ENCODE measurements at places on chromosomes 16 and 17.

DNA sequence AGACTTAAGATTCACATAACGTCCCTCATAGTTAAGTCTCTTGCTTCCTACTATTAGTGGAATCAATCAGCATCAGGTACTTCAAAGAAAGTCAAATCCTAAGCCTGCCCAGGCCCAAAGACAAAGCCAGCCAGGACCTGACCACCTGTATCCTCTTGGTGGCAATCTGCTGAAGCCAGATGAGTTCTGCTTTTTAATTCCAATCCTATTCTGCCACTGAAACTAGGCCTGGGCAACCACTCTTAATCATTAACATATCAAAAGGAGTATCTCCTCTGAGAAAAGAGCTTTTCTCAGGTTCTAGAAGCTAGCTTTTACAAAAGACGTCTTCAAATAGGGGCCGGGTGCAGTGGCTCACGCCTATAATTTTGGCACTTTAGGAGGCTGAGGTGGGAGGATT is 15.1 kb upstream of the GLG1 start:
- DNase-seq: no peak

DNA sequence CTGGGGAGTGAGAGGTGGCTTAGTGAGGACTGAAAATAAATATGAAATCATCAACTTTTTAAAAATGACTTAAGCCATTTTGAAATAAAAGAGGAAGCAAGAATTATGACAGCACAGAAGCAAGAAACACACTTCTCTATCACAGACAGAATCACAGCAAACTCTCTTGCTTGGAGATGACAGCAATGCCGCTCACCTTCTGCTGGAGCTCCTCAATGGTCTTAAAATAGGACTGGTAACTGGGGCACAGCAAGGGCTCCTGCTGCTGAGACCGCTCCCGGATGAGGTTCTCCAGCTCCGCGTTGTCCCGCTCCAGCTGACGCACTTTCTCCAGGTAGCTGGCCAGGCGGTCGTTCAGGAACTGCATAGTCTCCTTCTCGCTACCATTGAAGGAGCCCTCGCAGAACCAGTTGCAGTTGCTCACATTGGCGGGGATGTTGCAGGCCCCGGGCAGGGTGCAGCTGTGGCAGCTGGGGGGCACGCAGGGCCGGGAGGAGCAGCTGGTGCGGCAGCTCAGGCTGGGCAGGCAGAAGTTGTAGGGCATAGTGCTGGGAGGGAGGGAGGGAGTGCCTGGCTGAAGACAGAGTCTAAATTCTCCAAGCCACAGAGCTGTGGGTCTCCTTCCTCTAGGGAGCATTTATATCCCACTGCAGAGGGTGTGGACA is at the start of gene KRT31:
Gene KRT31 (minus strand): TSS at position 613 of the 665 bp plus-strand sequence. CDS start 69 bp downstream, at position 544.
- DNase-seq: no peak

GRCh38 chr16:56314244-56314850 is 111.0 kb downstream of the AMFR start:
- no peak for DNase-seq

GRCh38 chr17:49339354-49339753 is 22.7 kb downstream of the ZNF652 start:
- DNase-seq: no peak

DNA sequence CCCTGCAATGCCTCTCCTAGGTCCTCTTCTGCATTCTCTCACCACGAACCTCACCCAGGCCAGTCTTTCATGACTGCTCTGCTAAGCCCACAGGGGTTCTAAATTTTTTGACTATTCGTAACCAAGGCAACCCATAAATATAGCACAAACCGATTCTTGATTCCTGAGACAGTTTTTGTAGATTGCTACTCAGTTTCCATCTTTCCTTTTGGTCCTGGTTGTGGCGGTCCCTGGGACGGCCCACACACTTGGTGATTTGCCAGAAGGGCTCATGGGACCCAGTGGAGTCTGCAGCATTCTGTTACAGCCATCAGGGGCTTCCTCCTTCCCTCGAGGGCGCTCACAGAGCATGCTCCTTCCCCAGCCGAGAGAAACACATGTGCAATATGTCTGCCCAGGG is 23.4 kb upstream of the MGAT5B start:
- DNase-seq: no peak

- DNase-seq: no peak
Observed at GRCh38 chr17:39628655-39629493, 2.1 kb downstream of the PPP1R1B start.

DNA sequence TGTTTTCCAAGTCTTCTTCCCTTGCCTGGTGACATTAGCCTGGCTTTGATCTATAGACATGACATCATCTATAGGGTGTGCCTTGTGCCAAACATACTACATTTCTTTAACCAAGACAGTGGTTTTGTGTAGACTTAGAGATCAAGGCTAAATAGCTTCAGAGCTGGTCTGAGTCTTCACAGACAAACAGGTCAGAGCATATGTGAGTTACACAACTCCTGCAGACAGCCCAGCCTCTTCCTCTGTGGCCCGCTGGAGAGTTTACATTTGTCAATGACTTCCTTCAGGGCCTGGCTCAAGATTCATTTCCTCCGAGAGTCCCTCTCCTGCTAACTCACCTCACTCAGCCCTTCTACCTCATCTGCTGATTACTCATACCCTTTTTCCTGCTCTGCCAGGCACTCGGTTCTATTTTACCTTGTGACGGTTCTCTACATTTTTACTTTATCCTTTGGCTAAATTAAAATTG is 73.1 kb upstream of the TANC2 start:
- no peak for DNase-seq

- DNase-seq: no peak
Observed at GRCh38 chr16:66620429-66620795, 15.9 kb downstream of the CMTM3 start.

GRCh38 chr16:27582883-27583282 is 32.9 kb downstream of the KATNIP start:
- DNase-seq: no peak

DNA sequence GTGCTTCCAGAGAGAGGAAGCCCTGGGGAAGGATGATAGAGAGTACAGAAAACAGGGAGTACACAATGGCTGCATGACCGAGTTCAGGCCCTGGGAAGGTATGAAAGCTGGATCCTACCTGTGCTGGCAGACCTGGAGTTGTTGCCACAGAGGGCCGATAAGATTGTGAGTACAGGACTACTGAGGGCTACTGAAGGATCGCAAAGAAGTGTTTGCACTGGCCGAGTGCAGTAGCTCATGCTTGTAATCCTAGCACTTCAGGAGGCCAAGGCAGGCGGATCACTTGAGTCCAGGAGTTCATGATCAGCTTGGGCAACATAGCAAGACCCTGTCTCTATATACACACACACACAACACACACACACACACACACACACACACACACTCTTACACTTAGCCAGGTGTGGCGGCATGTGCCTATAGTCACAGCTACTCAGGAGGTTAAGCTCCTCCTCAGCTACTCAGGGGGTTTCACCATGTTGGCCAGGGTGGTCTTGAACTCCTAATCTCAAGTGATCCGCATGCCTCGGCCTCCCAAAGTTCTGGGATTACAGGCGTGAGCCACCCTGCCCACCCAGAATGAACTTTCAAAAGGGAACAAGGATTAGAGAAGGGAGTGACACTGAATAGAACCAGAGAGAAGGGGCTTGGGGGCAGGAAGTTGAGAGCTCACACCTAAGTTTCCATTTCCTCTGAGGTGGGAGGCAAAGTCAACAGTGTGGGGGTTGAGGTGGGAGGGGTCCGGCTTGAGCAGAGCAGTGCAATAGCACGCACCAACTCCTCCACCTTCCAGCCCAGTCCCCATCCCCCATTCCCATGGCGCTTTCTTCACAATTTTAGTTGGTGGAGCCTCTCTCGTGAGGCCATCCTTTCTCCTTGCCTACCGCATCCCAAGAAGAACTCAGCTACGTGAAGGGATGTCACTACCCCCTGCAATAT is 7.5 kb downstream of the SCIMP start:
- DNase-seq: no peak

DNA sequence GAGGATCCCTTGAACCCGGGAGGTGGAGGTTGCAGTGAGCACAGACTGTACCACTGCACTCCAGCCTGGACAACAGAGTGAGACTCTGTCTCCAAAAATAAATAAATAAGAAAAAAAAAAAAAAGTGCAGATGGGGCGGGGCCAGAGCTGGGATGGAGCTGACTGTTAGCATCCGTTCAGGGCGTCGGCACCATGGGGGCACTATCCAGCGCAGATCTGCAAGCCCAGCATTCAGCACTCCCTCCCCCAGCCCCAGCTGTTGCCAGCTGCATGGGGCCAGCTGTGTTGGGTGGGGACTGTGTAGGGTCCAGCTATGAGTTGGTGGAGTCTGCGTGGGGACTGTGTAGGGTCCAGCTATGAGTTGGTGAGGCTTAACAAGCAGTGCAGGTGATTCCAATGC is 13.3 kb downstream of the GPRC5C start:
- DNase-seq: no peak

GRCh38 chr17:15922586-15922985 is 22.3 kb upstream of the ADORA2B start:
- DNase-seq: no peak

DNA sequence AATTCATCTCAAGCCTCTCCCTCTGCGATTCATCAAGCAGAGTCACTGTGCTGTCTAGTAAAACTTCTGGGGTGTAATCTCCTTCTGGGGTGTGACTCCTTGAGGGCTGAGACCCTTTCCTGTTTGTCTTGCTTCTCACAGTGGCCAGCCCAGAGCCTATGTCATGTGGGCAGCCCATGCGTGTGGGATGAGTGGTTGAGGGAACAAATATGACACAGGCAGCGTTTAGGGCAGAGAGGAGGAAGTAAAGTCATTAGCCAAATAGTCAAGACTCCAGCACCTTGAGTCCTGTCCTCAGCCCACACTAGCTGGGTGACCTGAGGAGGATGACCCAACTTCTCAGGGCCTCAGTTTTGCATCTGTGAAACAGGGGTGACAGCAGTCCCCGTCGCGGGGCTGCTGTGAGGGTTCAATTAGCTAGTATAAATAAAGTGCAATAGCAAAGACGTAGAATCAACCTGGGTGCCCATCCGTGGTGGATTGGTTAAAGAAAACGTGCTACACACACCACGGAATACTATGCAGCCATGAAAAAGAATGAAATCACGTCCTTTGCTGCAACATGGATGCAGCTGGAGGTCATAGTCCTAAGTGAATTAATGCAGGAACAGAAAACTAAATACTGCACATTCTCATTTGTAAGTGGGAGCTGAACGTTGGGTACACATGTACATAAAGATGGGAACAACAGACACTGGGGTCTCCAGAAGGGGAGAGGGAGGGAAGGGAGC is 4.5 kb upstream of the ITGAX start:
- DNase-seq: no peak

DNA sequence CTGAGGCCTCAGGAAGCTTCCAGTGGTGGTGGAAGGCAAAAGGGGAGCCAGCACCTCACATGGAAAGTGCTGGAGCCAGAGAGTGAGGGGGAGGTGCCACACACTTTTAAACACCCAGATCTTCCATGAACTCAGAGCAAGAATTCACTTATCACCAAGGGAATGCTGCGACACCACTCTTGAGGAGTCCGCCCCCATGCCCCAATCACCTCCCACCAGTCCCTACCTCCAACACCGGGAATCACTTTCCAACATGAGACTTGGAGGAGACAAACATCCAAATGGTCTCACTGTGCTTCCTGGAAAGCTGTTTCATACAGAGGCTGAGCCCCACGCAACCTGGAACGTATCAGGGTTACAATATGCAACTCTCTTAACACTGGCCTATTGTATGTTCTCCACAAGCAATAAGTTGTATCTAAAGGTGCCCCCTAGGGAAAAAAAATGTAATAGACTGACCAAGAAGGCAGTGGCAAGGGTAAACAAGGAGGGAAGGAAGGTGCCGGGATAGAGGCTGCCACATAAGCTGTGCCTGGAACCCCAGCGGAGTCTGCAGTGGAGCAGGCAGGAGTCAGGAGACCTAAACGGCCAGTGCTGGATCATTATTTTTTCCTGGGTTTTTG is 106.7 kb upstream of the FOXF1 start:
- DNase-seq: no peak
